Tibial nerve (tissue), 4 donors: ENCODE measurements at places on chromosomes 11 and 22. TPM values are rescaled to one million over a fixed set of nuclear protein-coding genes. Genes with fewer than 3 reads are reported as not detected.

The TEX12 gene
- total RNA-seq, result not detected

The PTPRCAP gene
- total RNA-seq, result 18.0 TPM

The HEPN1 gene
- total RNA-seq, result not detected

The MAPK8IP1 gene
- total RNA-seq, result 298 TPM

The HORMAD2 gene
- not detected for total RNA-seq

The NCAM1 gene
- total RNA-seq, result 121 TPM

The PATE2 gene
- total RNA-seq, result not detected

The MUC5B gene
- total RNA-seq, result under 0.01 TPM

The KIAA1671 gene
- total RNA-seq, result 52.7 TPM

The CASP12 gene
- 2.3 TPM for total RNA-seq

The SLC17A6 gene
- total RNA-seq, result not detected

The NXPE2 gene
- 0.30 TPM for total RNA-seq

The PATE4 gene
- not detected for total RNA-seq

The EIF3F gene
- 144 TPM for total RNA-seq

GRCh38 chr11:2100361-2101170 lies 38.6 kb downstream of the IGF2 start:
- DNase-seq, result no peak

GRCh38 chr22:26751217-26751616 lies 93.8 kb downstream of the MIAT start:
- DNase-seq, result no peak

DNA sequence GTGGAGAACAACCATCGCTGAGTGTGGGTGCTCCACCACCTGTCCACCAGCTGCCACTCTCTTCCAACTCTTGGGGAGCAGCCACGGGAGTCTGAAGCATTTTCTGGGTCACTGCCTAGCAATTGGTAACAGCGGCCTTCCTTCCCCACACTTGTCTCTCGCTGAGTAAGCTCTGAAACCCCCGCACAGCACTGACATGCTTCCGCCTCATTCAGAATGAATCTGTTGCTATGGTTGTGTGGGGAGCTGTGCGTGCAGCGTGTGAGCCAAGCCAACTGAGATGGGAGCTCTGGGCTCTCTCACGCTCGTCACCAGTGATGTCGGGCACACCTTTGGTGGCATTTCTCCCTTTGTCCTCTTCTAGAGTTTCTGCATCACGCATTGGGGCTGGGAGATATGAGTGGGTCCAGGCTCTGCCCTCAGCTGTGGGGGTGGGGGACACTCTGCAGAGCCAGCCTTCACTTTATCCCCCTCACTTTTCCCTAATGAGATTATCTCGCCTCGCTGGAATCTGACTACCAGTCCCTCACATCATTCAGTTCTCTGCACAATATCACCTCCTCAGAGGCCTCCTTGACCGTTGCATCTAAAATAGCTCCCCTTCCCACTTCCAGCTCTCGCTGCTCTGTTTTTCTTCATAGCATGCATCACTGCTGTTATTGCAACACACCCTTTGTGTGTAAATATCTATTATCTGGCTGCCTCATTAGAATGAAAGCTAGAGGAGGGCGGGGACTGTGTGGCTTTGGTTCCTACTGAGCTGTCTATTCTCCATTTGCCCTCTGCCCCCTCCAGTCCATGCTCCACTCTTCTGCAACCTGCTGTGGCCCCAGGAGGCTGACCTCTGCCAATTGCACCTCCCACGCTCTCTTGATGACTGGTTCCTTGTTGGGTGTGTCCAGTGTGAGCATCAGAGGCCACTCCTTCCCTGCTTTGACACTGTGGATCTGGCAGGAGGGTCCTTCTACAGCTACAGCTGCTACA lies 569.9 kb upstream of the CADM1 start:
- DNase-seq, result no peak

- no peak for DNase-seq
Measured at GRCh38 chr22:35517207-35517606, 23.4 kb upstream of the RASD2 start.

DNA sequence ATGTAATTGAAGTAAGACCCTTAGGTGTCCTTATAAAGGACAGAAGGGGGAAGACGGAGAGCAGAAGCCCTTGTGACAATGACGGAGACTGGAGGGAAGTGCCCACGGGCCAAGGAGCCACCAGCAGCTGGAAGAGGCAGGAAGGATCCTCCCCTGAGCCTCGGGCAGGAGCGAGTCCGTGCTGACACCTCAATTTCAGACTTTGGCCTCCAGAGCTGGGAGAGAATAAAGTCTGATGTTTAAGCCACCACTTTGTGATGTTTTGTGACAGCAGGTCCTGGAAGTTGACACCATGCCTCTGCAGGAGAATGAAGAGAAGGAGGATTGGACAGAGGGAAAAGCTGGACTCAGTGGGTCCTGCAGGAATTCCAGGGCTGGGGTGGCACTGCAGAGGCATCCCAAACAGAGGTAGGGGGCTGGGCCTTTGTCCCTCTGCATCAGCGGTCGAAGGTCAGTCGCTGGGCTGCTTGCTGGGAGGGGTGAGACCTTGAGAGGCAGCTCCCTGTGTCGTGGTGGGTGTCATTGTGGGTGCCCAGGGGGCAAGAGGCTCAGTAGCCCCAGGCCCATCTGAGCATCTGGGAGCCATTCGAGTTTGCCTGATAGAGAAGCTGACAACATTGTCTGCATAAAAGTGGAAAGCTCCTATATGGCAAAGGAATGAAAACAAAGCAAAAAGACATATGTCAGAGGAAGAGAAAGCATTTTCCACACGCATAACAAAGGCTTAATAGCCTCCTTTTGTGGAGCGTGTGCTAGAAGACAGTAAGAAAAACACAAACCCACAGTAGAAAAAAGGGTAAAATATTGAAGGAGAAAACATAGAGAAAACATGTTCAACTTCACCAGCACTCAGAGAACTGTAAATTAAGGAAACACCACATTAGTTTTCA lies 68.8 kb downstream of the RTL6 start:
- no peak for DNase-seq

- no peak for DNase-seq
Measured at GRCh38 chr11:976431-977160, 50.9 kb downstream of the AP2A2 start.

DNA sequence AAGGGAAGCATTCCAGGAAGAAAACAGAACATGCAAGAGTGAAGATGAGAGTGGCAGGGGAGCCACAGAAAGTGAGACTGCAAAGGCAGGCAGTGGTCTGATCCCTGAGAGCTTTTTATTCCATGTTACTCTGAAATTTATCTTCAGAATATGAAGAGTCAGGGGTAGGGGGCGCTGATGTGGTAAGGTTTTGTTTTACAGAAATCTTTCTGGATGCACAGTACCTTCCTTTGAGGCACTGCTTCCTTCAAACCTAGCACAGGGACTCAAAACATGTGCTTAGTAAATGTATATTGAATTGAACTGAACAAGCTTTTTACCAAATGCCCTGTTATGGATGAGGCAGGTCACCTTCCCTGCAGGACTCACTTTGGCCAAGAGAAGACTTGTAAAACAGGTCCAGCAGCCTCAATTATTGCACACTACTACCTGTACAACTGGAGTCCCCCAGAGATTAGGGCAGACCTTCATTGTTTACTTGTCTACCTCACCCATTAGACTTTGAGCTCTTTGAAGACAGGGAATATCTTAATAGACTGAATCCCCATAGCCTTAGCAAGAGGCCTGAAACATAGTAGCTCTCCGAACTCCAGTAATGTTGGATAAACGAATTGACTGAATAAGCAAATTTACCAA lies 2.2 kb downstream of the PAK1 start:
- peak; percentile 12 for DNase-seq

GRCh38 chr11:110296226-110297075 lies at the start of gene RDX:
Gene RDX, minus strand, starts transcription at chr11:110296614. Its CDS starts 16,922 bp downstream, at chr11:110279692.
- peak; percentile 35 for DNase-seq

GRCh38 chr11:1730059-1730629 lies 20.3 kb downstream of the IFITM10 start:
- DNase-seq, result no peak

GRCh38 chr11:92890846-92891245 lies 78.6 kb upstream of the MTNR1B start:
- no peak for DNase-seq

- no peak for DNase-seq
Measured at GRCh38 chr11:129644326-129644725, 171.3 kb upstream of the TMEM45B start.

DNA sequence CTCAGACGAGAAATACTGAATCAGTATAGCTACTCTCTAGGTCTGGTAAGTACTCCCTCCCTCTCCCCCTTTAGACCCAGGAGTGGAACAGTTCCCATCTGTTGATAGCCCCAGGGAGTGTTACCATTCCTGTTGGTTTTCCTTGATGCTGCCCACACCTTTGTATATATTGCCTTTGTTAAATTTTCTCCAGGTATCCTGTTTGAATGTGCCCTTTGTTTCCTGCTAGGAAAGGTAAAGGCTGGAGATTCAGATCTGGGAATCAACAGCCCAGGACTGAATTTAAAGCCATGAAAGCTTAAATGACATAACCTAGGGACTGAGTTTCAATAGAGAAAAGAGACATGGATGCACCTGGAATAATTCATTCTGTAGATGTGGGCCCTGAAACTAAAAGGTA lies 68.3 kb downstream of the CCDC83 start:
- no peak for DNase-seq

GRCh38 chr11:108402241-108402640 lies 65.1 kb downstream of the C11orf65 start:
- no peak for DNase-seq

- DNase-seq, result no peak
Measured at GRCh38 chr22:26589367-26589844, 526 bp downstream of the TPST2 start.

- DNase-seq, result peak; percentile 32
Measured at GRCh38 chr22:23520863-23521440, 59.1 kb downstream of the IGLL1 start.

- no peak for DNase-seq
Measured at GRCh38 chr22:48431014-48431413, 1396.7 kb downstream of the BRD1 start.

DNA sequence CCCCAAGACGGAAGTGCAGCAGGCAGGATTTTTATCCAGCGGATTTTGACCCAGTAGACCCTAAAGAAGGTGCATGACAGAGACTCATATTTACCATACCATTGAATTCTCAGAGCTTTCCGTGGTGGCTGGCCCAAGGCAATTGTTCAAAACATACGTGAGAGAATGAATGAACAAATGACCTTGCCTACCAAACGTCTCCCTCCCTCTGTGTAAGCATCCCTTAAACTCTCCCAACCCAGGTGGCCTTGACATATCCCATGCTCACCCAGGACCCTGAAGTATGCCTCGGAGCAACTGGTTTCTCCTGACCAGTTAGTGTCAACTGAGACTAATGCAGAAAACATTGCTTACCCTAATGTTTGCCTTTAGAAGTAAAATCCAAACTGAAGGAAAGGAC lies 154.9 kb downstream of the TEAD1 start:
- no peak for DNase-seq

DNA sequence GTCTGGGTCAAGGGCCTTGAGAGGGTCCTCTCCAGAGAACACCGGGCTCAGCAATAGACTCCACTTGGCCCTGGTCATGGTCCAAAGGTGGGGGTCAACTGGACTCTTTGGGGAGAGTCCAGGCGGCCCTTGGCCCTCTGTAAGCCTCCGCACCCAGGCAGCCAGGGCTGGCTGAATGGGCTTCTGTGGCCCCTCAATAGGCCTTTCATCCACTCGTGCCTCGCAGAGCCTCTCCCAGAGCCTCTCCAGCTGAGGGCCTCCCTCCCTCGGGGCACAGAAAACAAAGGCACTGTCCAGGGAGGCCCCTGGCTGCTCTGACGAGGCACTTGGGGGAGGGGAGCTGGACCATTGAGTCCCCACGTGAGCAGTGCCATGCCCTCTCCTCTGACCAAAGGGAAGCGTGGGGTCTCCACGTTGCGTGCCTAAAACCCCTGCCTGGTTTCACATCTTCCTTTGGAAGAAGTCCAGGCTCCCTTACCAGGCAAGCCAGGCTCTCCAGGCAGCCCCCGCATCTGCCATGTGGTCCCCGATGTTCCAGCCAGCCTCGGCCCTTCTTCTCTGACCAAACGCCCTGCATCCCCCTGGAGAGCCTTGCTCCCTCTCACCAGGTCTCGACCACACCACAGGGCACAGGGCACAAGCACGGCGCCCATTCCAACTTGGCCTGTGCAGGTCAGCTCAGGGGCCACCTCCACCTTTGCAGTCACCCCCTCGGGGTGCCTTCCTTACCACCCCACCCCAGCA lies 15.5 kb downstream of the KIAA0930 start:
- DNase-seq, result no peak

DNA sequence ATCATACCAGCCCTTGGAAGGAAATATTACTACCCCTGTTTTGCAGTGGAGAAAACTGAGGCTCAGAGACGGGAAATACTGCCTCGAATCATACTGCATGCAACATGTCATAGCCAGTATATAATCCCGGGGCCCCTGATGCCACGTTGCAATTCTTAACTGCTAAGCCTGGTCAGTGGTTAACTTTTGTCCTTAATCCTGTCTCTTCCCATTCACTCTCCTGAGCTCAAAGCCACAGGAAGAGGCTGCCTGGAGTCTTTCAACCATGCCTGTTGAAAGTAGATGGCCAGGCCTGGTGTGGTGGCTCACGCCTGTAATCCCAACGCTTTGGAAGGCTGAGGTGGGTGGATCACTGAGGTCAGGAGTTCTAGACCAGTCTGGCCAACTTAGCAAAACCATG lies 166.6 kb downstream of the MIAT start:
- no peak for DNase-seq

DNA sequence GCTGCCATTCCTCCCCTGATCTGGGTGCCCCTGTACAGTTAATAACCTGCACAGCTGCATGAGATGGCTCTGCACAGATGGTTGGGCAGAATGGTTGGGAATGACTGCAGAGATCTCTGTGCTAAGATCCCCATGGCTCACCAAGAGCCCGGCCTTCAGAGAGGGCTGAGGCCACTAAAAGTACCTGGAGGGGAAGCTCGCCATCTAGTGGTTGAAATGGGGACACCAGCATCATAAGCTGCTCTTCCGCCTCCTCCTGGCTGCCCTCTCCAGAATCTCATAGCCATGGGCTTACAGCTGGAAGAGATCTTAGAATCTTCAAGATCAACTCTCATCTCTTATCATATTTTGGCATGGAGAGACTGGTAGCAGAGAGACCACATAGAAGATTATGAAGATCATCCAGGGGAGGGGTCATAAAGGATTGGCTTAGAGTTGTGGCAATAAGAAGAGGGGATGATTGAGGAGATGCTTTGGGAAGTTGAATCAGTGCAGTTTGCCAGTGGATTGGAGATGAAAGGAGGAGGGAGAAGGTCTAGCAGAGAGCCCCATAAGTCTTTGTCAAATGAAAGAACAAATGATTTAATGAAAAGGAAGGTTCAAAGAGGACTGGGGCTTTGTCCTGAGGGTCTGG lies 22.0 kb upstream of the TLCD5 start:
- peak; percentile 82 for DNase-seq
